ENCODE measurements at places on chromosomes 4 and X.

GRCh38 chr4:176335421-176335820, 15.7 kb downstream of the SPCS3 start:
- DNase-seq = no peak

DNA sequence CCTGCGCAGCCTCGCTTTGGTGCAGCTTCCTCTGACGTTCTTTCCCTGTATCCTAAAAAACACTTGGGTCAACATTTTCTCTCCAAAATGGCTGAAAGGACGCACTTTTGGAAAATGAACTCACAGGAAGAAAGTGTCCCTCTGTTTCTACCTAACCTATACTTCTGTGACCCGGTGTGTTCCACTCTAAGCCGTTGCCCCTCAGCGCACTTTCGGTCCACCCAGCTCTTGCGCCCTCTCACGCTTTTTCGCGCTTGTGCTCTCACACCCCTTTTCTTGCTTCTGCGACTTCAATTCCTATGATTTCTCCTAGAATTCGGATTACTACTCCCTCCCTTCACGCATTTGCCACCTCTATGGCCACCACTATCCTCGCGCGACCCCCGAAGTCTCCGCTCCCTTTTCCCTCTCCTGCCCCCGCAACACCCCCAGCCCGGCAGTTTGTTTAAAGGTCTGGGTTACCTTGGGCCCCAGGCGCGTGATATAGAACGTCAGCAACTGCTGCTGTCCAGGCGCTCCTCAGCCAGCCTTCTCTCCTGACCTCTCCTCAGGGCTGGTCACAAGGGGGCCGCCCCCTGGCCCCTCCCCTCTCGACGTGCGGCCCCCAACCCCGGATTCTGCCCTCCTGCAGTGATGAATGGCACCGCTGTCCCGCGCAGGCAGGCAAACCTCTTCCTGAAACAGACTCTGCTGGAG, at the start of gene USP51:
TSS of gene USP51 (minus strand) at position 535 of the 696 bp plus-strand sequence. CDS start 909 bp downstream, outside the sequence.
- DNase-seq = no peak

- no peak for DNase-seq
Observed at GRCh38 chrX:4710618-4711433, 997.4 kb upstream of the PRKX start.

DNA sequence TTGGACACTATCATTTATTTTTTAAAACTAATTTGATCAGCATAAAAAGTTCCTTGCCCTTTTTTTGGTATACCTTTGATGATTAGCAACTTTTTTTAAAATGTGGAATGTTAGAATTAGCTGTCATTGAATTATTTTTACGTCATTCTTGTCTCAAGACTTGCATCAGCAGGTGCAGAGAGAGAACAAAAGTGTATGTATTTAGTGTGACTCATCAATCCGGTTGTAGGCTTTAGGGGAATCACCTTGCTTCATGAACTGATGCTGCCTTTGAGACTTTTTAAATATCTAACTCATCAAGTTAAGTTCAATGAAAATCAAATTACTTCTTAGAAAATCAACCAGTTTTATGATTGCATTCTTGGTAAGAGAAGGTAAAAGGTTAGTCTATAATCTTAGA, 125.1 kb downstream of the ARX start:
- DNase-seq = no peak

GRCh38 chr4:85419103-85419502, 55.8 kb upstream of the ARHGAP24 start:
- DNase-seq = no peak

- DNase-seq = peak; percentile 18
Observed at GRCh38 chr4:110193822-110194761, 4.3 kb downstream of the ELOVL6 start.

DNA sequence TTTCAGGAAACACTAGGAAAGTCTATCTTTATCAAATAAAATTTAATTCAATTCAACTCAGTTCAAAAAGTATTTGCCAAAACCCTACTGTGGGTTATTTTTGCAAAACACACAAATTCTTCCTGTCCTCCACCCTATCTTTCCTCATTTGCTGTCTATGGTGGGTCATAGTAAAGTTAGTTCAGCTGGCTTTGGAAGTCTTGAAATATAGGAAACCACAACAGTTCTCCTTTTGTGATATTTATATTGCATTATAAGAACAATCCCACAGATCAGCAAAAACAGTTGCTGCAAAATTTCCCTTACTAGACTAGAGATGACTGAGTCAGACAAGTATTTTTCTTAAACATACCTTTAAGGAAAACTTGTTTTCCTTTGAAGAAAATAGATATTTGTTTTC, 22.2 kb downstream of the CYBB start:
- peak; percentile 76 for DNase-seq

DNA sequence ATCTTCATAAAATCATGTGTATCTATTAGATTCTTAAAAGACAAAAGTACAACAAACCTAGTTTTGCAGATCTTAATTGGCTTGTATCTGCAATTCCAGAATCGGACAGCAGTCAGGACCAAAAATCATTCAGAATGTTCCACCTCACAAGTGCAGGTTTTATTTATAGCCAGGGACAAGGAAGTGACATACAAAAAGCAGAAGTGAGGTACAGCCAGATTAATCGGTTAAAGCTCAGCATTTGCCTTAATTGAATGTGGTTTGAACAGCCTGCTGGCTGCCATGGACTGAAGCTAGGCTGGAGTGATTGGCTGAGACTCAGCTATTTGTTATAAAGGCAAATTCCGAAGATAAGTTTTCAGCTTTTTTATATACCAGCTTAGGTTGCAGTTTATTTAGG, 932.6 kb downstream of the C4orf33 start:
- DNase-seq = no peak

DNA sequence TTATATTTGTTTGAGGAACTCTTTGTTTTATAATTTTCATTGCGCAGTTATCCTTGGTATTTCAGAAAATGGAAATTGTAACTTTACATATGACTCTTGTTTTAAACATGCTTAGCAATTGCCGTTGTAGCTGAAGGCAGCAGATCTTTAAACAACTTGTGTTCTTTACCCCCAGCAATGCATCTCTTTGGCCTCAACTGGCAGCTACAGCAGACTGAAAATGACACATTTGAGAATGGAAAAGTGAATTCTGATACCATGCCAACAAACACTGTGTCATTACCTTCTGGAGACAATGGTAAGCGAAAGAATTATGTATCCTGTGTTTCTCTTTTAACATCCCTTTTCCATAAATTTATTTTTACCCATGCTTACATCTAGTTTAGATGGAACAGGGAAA, 263.6 kb downstream of the DCTD start:
- DNase-seq = no peak

DNA sequence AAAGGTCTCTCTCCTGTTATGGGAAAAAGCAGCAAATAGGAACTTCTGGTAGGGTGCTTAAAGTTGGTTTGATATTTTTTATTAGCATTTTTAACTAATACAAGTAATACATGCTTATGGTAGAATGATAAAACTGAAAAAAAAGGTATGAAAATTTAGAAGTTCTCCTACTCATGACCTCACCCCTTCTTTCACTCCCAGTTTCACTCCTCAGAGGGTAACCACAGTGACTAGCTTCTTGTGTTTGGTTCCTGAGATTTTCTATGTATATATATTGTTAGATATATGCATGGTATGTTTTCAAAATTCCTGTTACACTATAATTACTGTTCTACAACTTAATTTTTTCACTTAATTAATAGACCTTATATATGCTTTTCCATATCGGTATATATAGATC, 66.5 kb downstream of the AR start:
- no peak for DNase-seq

- no peak for DNase-seq
Observed at GRCh38 chr4:5079581-5079980, 28.3 kb downstream of the STK32B start.

- no peak for DNase-seq
Observed at GRCh38 chr4:127668770-127669169, 36.0 kb downstream of the INTU start.

GRCh38 chr4:109079201-109079600, 223.3 kb downstream of the COL25A1 start:
- DNase-seq = no peak

DNA sequence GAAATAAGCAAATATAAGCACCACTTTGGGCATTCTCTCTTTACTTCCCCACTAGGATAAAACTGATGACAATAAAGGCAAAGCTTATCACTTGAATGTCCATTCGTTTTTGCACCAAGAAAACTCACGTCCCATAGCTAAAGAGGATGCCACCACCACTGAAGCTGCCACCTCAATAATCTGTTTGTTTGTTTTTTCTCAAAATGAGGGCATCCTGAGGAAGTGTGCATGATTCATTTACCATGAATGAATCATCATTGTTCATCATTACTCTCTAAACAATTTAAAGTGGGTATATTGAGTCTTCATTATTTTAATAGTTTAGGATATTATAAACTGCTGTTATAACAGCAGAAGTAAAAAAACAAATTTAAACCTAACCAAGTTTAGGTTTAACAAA, 168.2 kb downstream of the DCTD start:
- DNase-seq = no peak

DNA sequence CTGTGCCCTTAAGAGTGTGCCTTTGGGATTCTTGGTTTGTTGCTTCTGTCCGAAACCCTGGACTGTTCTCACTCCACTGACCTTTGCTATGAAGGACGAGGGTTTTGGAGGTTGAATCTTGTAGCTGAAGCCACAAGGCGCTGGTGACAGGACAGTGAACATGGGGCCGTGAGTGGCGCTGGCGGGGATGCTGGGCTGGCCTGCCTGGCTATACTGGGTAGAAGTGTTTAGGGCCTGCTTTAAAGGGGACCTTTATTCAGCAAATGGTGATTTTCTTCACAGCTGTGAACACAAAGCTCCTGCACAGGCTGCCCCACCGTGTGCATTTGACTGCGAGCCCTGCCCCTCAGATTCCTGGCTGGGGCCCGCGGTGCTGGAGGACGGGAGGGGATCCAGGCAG, 27.1 kb upstream of the TADA2B start:
- no peak for DNase-seq

DNA sequence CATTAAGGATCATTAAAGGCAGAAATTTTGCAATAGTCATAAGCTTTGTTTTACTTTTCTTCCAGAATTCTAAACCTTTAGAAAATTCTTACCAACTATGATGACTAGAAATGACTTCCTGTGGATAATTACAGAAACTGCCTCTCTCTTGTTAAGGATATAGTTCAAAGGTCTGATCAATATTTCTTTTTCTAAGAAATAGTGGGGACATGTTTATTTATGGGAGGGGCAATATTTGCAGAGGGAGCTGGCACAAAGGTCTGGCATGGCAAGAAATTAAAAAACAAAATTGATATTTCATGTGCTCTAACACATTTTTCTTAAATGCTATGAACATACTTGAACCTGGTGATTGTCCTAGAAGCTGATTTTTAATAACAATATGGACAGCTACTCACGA, 448.9 kb downstream of the KCTD8 start:
- DNase-seq = no peak

GRCh38 chrX:155896512-155896911, 15.4 kb downstream of the VAMP7 start:
- DNase-seq = no peak

- DNase-seq = peak; percentile 35
Observed at GRCh38 chr4:98939892-98940298, 11.0 kb upstream of the EIF4E start.

- DNase-seq = no peak
Observed at GRCh38 chr4:5014007-5014682, 5.1 kb downstream of the CYTL1 start.

GRCh38 chr4:126465341-126465740, 1150.6 kb downstream of the FAT4 start:
- no peak for DNase-seq

GRCh38 chr4:1300466-1301455, 11.1 kb downstream of the MAEA start:
- DNase-seq = peak; percentile 99

DNA sequence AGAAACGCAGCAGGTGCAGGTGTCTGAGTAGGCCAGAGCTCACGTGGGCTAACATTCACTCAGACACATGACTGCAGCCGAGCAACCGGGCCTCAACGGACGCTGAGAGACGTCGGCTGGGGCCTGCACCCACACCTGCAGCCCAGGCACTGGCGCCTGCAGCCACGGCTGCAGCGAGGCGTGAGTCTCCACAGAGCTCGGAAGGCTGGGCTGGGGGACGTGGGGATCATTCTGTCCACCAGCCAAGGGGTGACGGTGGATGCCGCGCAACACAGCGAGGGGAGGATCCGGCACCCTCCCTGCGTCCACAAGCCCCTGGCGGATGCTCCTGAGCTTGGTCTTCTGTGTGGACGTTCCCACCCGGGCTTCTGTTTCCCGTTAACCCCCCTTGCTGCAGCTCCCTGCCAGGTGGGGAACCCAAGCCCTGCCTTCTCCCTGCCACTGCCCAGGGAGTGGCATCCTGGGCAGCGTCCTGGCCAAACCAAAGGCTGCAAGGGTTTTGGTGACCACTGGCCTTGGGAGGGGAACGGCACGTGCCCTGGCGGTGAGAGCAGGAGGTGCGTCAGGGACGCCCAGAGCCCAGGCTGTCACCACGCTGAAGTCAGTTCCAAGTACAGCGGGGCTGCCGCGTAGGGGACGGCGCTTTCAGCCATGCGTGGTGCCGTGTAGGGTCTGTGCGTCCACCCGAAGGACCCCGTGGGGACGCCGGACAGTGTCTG, 16.3 kb downstream of the PPP2R3B start:
- DNase-seq = no peak

DNA sequence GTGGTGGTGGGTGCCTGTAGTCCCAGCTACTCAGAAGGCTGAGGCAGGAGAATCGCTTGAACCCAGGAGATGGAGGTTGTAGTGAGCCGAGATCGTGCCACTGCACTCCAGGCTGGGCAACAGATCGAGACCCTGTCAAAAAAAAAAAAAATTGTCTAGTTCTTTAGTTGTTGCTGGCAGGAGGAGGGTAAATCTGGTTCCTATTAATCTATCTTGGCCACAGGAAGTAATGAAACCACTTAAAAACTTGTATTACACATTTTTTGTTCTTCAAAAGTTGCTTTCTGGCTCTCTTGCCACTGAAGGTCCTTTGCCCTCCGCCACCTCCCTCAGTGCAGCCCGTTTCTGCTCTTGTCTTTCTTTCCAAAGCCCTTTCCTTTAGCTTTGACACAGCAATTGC, 102.9 kb upstream of the ARSJ start:
- no peak for DNase-seq

GRCh38 chr4:110675426-110675825, 52.5 kb upstream of the PITX2 start:
- no peak for DNase-seq

- no peak for DNase-seq
Observed at GRCh38 chr4:5821665-5822358, 71.1 kb downstream of the CRMP1 start.

- peak; percentile 28 for DNase-seq
Observed at GRCh38 chrX:134377537-134377936, 82.4 kb upstream of the HPRT1 start.

GRCh38 chr4:124415146-124415545, 297.4 kb downstream of the ANKRD50 start:
- DNase-seq = no peak

DNA sequence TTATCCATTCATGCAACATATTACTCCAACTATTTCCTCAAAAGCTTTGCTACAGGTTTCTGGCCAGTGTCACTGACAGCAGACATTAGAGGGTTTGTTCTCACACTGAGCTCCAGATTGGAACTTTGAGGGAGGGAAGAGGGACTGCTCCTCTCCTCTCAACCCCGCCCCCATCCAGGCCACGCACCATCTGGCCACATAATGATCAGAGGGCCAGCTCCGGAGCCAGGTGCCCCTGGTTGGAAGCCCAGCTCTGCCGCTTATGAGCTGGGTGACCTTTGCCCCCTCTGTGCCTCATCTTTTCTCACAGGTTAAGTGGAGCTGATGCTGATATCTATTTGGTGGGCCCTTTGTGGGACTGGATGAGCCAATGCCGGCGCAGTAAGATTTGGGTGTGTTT, 55.8 kb downstream of the C4orf50 start:
- DNase-seq = no peak
